ENCODE measurements at places on chromosomes 1 and 21.

GRCh38 chr1:23751050-23751814, 8.0 kb downstream of the ELOA start:
- peak; percentile 54 for DNase-seq

GRCh38 chr1:3030663-3031381, 9.6 kb downstream of the ACTRT2 start:
- no peak for DNase-seq

- DNase-seq: no peak
Measured at GRCh38 chr1:83555871-83556270, 443.1 kb downstream of the TTLL7 start.

DNA sequence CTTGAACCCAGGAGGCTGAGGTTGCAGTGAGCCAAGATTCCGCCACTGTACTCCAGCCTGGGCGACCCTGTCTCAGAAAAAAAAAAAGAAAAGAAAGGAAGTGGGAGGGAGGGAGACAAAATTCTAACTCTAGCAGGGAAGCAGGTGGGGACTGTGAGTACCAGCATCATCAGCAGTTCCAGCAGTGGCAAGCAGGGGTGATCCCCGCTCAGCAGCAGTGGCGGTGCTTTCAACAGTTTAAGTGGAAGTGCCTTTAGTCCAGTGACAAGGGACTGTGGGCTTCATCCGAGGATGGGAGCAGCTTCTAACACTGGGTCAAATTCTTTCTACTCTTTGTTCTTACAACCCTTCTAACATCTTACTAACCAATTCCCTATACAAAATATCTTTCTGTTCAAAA, 858.1 kb upstream of the ADAMTS5 start:
- no peak for DNase-seq

- no peak for DNase-seq
Measured at GRCh38 chr1:164228928-164229327, 330.1 kb upstream of the PBX1 start.

Data from CD4-positive, alpha-beta T cell treated with Interleukin-1 beta for 1 hour (primary cell).